ENCODE measurements at places on chromosomes 4 and X.

DNA sequence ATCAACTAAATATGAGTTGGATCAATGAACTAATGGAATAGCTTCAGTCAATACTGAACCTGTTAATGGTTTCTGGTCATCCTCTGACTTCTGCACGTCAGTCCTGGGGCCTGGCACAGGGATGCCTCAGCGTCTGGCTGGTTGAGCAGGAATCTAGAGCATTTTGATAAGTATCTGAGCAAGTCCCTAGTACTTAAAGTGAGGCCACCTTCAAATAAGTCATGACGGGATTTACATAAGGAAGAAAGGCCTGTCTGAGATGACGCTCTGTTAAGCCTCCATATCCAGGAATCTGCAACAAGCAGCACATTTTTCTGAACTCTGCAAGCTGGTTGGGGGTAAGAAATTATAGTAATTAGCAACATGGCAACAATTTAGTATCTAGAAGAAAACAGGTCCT, 83.2 kb upstream of the TBC1D9 start:
- DNase-seq = no peak

DNA sequence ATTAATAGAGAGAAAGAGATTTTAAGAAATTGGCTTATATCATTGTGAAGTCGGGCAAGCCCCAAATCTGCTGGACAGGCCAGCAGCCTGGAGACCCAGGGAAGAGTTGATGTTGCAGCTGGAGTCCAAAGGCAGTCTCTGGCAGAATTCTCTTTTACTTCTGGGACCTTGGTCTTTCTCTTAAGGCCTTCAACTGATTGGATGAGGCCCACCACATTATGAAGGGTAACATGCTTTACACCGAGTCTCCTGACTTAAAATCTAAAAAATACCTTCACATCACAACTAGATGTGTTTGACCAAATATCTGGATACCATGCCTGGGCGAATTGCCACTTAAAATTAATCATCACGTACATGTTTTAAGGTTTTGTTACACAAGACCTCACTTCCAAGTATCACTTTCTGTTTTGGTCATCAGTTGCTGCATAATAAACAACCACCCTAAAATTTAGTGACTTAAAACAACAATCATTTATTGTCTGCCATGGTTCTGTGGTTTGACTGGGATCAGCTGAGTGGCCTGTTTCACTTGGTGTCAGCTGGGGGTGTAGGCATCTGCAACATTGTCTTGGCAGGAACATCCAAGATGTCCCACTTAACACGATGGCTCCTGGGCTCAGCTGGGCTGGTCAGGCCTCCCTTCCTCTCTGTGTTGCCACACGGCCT, 3.4 kb downstream of the CD38 start:
- DNase-seq = no peak

DNA sequence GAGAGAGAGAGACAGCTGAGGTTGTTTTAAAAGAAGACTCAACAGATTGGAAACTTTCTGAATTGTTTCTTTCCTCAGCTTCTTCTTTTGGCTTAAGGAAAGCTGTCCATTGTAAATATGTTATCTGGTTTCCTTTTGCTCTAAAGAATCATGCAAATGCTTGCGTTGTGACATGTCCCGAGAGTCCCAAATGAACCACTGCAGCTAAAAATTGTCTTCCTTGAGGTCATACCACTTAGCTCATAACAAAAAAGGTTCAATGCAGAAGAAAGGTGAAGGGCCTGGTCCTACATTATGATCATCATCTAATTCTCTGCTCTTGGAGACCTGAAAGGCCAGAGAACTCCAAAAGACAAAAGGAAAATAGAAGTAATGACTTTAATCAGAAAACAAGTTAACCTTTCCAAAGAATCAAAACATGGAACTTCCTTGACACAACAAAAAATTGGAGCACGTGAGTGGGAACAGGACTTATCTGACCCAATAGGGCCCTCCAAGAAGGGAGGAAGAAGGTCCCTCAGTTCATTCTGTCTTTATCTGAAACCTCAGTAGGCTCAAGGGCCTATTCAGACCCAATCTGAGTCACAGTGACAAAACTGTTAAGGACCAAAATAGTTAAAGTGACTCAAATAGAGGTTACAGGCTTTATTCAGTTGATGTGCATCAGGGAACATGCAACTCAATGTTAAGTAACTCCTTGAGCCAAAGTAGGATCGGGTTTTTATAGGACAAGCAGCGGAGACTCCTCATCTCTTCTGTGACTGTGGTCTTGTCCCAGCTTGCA, 14.7 kb upstream of the VSIG1 start:
- no peak for DNase-seq

- no peak for DNase-seq
These were observed 90.1 kb upstream of the RPL34 start for GRCh38 chr4:108529984-108530905.

GRCh38 chr4:66330125-66330524, 659.8 kb upstream of the EPHA5 start:
- DNase-seq = no peak

DNA sequence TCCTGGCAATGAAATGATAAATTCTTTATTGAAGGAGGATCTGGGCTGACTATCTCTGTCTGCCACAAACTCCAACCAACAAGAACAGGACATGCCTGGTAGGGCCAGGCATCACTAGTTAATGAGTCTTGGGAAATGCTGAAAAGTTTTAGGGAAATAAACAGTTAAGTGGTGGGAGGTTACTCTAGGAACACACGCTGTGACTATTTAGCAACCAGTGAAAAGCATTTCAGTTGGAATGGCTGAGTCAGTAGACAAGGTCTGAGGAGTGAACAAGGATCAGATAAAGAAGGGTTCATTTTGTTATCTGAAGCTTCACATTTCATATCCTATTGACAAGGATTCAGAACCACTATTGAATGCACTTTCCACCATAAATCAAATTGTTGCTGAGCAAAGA, 394.9 kb upstream of the BOD1L1 start:
- DNase-seq = no peak

GRCh38 chrX:37825215-37825842, 22.0 kb downstream of the DYNLT3 start:
- DNase-seq = peak; percentile 6

GRCh38 chr4:80852061-80852460, 178.4 kb upstream of the BMP3 start:
- no peak for DNase-seq

DNA sequence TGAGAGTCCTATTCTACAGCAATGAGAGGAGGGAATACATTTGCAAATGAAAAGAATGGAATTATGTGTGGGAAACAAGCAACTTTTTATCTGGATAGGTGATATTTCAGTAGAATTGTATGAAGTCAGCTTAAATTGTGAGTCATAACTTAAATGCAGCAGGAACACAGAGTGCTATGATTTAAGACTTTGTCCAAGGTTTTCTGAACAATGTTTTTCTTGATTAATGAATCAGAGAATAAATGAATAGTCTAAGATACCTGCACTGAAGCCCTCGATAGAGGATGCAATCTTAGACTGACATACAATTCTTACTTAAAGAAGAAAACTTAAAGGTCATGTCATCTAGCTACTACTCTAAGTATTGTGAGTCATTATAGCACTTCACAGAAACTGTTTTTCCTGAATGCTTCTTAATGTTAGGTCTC, 8.0 kb downstream of the ARHGEF38 start:
- DNase-seq = no peak

- DNase-seq = no peak
These were observed 82.2 kb downstream of the SUPT20HL2 start for GRCh38 chrX:24231641-24232179.

- DNase-seq = no peak
These were observed 215.8 kb downstream of the PACRGL start for GRCh38 chr4:20916106-20916505.

- DNase-seq = no peak
These were observed 122.4 kb downstream of the PALLD start for GRCh38 chr4:168619266-168619631.
